Endothelial cell of umbilical vein (primary cell): ENCODE measurements at places on chromosomes 11 and 22. TPM values are rescaled to one million over a fixed set of nuclear protein-coding genes. Genes with fewer than 3 reads are reported as not detected.

PHLDA2 gene
- 44.5 and 51.5 TPM in 2 replicates for total RNA-seq

AQP11 gene
- 0.22 and 0.35 TPM in 2 replicates for total RNA-seq

APOBEC3G gene
- total RNA-seq = 2.9 and 5.1 TPM in 2 replicates

PNPLA5 gene
- not detected in 2 replicates for total RNA-seq

TRPC6 gene
- total RNA-seq = not detected in 2 replicates

KRTAP5-2 gene
- not detected in 2 replicates for total RNA-seq

GSTT2 gene
- total RNA-seq = not detected in 2 replicates

UCP3 gene
- total RNA-seq = 1.3 and 1.4 TPM in 2 replicates

DDTL gene
- total RNA-seq = 2.7 TPM in 1 of 2 replicates, not detected in the other

FZD4 gene
- 109 and 112 TPM in 2 replicates for total RNA-seq

LRRC56 gene
- total RNA-seq = 0.55 and 0.90 TPM in 2 replicates

IL18 gene
- total RNA-seq = 1.5 and 1.6 TPM in 2 replicates

CYB5R2 gene
- total RNA-seq = 4.2 and 4.8 TPM in 2 replicates

OR10A2 gene
- not detected in 2 replicates for total RNA-seq

KCNE3 gene
- 1.3 and 2.2 TPM in 2 replicates for total RNA-seq

FGF19 gene
- total RNA-seq = not detected in 2 replicates

SLCO2B1 gene
- not detected in 2 replicates for total RNA-seq

MEN1 gene
- 41.1 and 41.6 TPM in 2 replicates for total RNA-seq

PIH1D2 gene
- 1.3 and 1.8 TPM in 2 replicates for total RNA-seq

UPK3A gene
- total RNA-seq = not detected in 2 replicates

POLR2F gene
- total RNA-seq = 98.3 and 106 TPM in 2 replicates
